ENCODE measurements at places on chromosomes 7 and 10.

- DNase-seq = no peak
These were observed 405.5 kb upstream of the SHH start for GRCh38 chr7:156217803-156218202.

DNA sequence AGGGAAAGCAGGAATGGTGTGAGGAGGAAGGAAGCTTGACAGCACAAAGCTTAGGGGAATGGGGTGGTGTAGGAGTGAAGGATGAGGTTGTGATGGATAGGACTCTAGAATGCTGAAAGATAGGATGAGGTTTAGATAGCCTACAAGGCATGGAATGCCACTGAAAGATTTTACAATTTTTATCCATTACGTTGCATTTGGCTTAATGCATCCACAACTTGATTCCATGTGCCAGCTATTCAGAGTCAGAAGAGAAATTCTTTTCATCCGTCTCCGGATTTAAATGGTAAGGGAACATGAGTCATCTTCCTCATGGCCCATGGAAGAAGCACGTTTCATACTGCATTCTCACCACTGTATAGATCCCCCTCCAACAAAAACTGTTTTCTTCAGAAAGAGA is 212.4 kb upstream of the BMPER start:
- DNase-seq = no peak

GRCh38 chr10:89262086-89263051 is 10.8 kb upstream of the LIPA start:
- no peak for DNase-seq

- DNase-seq = no peak
These were observed 283.5 kb downstream of the ABCA13 start for GRCh38 chr7:48454750-48455192.

- no peak for DNase-seq
These were observed 62.4 kb downstream of the FAM13C start for GRCh38 chr10:59299933-59300332.

DNA sequence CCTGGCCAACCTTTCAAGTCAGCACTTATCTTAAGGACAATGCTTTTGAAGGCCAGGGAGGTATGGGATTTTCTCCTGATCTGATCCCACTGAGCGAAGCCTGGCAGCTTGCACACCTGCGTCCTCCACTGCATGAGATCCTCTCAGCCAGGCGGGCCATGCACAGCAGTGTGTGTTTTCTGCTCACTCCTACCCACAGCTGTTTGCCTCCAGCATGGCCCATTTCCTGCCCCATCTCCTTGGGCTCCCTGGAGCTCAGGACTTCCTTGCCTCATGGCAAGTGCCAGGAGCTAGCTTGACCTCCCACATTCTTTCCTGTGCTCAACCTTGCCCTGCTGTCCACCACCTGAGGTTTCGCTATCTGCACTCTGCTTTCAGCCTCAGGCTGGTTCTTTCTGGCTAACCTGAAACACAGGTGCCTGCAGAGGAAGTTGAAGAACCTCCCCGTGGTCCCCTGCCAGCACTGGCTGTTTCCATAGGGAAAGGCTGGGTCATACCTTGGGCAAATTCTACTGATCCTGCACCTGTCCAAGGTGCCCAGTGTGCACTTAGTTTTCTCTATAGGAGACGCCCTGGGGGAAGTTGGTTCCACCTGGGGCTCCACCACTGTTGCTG is 43.9 kb upstream of the EEPD1 start:
- DNase-seq = no peak

DNA sequence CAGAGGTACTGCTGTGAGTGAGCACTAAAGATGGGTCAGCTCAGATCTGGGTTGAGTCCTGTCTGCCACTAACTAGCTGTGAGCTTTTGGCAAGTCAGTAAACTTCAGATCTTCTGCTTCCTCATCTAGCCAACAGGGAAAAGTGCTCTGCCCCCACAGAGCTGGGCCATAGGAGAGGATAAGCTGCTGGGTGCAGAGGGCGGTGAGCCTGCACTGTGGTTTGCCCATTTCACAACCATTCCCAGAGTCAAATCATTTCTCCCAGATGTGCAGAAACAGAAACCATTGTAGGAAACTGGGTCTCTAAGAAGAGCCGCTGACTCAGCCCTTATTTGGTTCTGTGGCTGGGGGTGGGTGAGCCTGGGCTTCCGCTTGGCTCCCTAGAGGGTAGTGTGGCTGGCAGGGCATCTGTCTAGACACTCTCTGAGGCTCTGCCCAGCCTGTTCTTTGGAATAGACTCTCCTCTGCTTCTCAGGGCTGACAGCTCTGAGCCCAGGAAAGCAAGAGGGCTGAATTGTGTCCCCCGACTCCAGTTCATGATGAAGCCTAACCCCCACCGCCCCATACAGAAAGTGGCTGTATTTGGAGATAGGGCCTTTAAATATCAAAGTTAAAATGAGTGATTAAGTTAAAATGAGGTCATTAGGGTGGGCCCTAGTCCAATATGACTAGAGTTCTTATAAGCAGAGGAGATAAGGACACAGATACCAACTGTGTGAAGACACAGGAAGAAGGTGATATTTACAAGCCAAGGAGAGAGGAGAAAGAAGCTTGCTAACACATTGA is 29.5 kb upstream of the ARHGAP22 start:
- DNase-seq = peak; percentile 19

DNA sequence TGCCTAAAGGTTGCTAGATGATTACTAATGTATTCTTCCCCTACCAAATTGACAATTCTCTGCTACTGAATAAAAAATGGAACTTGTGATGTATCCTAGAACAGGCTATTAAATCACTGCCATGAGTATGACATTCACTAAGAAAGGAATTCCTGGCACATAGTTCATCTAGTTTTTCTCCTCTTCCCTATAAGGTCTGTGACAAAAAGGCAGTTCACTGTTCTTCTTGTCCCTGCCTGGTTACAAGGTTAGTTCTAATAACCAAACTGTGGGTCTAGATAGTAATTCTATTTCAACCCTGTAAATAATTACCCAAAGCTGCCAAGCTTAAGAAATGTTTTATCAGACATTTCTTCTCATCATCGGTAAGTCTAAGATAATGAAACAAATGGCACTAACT is 245.6 kb downstream of the BICC1 start:
- DNase-seq = no peak

- DNase-seq = no peak
These were observed 111.5 kb downstream of the PRPF18 start for GRCh38 chr10:13698217-13698616.

- DNase-seq = no peak
These were observed 91.0 kb upstream of the LRRTM3 start for GRCh38 chr10:66834802-66835201.

- no peak for DNase-seq
These were observed 2.0 kb downstream of the GRIFIN start for GRCh38 chr7:2474224-2474623.

GRCh38 chr10:4315551-4315950 is 510.5 kb upstream of the AKR1E2 start:
- no peak for DNase-seq
